ENCODE measurements at places on chromosomes 12 and 14. TPM values are rescaled to one million over a fixed set of nuclear protein-coding genes. Genes with fewer than 3 reads are reported as not detected.

The ZNF605 gene
- 13.4 TPM for total RNA-seq

- no peak overlapping the region for H3K4me3 ChIP-seq
- no peak overlapping the region for H3K27ac ChIP-seq
- no peaks in the 10 kb centered on the region for H3K36me3 ChIP-seq
- no peaks in the 10 kb centered on the region for H3K4me1 ChIP-seq
- H3K27me3 ChIP-seq: no peaks in the 10 kb centered on the region
Observed at GRCh38 chr12:87234898-87235297, 794.3 kb downstream of the C12orf50 start.

DNA sequence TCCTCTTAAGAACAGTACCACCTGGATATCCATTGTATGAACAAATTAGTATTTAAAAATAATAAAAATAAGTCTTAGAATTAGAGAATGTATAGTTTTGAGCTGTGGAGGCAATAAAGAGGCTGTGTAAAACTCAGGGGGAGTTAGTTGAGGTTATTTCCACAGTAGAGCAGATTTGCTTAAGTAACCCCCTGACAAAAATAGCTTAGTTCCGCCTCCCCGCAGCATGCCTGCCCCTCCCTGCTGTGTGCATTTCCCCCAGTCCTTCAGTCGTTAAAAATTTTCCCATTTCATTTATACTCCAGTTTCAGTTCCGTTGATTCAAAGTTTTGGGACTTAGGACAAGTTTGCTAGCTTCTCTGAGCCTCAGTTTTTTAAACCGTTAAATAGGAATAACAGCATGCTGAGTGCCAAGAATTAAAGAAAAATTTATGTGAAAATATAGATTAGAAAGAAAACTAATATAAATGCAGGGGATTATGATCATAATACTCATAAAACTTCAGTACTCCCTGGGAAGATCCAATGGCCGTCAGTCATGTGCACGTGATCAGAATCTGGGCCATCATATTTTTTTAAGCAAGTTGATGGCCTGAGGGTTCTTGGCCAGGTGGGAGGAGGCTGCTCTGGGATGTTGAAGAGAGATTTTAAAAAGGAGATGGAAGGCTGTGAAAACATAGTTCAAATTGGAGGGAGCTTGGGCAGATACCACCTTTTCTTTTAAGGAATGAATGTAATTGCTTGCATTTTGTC, 14.5 kb upstream of the SLC38A2 start:
- H3K36me3 ChIP-seq: no peaks in the 10 kb centered on the region
- H3K4me3 ChIP-seq: peak overlapping the region; percentile 17

- H3K4me3 ChIP-seq: no peak overlapping the region
- no peak for DNase-seq
- H3K4me1 ChIP-seq: no peaks in the 10 kb centered on the region
- no peak overlapping the region for H3K27ac ChIP-seq
Observed at GRCh38 chr12:106747973-106748436, 26.5 kb upstream of the RIC8B start.

DNA sequence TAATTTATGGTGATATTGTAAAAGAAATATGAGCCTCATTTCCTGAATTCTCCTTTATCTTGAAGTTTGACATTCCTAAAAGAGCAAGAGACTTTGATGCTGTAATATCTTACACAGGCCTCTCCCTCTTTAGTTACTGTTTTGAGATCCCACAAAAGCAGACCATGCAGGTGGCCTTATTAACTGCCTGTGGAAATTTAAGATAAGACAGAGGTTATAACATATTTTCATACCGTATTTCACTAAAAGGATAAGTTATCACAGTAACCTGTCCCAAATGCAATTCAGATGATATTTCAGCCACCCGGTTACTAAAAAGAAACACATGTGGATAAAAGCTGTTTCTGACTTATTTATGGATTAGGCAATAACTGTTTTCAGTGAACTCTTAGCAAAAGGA, 150.1 kb downstream of the NAV3 start:
- H3K36me3 ChIP-seq: no peaks in the 10 kb centered on the region
- no peak for DNase-seq
- no peaks in the 10 kb centered on the region for H3K27me3 ChIP-seq
- no peaks in the 10 kb centered on the region for H3K4me1 ChIP-seq
- H3K4me3 ChIP-seq: no peak overlapping the region
- H3K27ac ChIP-seq: no peak overlapping the region

DNA sequence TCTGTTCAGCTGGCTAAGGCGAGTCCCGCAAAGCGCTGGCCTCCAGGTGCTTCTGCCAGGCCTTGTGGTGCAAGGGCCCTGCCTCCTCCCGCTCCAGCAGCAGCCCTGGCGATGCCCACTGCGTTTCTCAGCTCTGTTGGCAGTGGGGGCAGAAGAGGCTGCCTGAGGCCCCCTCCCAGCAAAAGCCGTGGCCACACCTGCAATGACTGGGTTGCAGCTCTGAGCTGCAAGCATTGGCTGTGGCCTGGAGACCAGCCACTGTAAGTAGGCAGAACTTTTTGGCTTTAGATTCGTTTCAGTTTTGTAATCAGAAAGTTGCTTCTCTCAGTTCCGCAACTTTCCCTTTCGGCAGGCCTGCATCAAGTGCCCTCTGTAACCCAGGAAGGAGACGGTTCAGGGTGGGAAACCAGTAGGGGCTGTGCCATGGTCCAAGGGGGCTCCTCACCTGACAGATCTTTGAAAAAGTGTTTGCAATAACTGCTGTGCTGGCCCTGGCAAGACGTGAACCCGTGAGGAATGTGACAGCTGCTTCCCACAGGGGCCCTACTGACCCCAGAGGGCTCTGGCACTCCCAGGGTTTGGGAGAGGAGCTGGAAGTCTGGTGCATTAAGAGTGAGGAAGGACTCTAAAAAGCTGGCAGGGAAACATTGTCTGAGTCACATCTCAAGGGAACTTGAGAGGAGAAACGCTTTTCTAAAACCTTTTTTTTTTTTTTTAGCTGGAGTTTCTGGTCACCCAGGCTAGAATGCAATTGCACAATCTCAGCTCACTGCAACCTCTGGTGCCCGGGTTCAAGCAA, 54.5 kb upstream of the MAX start:
- peak; percentile 72 for DNase-seq
- H3K27ac ChIP-seq: peak overlapping the region; percentile 89
- peaks cover 14% of the 10 kb centered on the region for H3K4me1 ChIP-seq
- H3K4me3 ChIP-seq: peak overlapping the region; percentile 6
- H3K36me3 ChIP-seq: no peaks in the 10 kb centered on the region

GRCh38 chr12:11753150-11753499, 103.7 kb downstream of the ETV6 start:
- peak overlapping the region; percentile 12 for H3K27ac ChIP-seq

DNA sequence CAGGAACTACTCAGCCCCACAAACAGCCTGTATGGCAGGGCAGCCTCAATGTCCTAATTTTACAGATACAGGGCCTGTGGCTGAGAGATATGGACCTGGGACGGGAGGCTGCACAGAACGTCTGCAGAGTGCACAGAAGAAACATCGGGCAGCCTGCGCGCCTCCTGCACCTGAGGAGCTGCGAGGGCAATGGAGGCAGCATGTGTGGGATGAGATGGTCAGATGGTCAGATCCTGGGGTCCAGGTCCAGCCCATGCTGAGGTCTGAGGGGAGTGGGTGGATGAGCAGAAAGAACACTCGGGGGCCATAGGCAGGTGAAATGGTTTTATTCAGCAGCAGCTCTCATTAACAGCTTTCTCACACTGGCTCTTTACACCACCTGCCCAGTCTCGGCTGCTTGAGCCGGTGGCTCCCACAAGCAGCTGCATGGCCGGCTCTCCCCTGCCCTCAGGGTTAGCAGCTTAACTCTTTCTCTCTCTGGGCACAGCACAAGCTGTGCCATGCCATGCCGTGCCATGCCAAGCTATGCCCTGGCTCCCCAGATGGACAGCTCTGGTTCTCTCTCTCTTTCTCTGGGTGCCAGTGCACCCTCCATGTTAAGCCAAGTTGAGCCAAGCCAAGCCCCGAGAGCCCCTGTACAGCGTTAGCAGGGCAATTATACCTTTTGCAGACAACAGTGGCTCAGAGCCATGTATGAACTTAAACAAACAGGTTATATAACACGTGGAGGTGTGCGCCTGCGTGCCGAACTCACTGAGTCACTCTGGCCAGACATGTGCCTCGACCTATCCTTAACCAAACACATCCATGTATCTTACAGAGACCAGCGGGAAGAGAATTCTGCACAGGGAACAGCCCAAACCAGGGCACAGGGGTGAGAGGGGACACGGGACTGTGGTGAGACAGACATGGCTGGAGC, 47.6 kb downstream of the RIMBP2 start:
- no peak for DNase-seq
- H3K27me3 ChIP-seq: no peaks in the 10 kb centered on the region
- no peak overlapping the region for H3K27ac ChIP-seq
- no peak overlapping the region for H3K4me3 ChIP-seq
- H3K36me3 ChIP-seq: no peaks in the 10 kb centered on the region
